ENCODE measurements at places on chromosomes 5 and 9.
A peak's percentile ranks its signal among the peaks of the same experiment; 100 is the strongest.

GRCh38 chr5:54799645-54800044, 185.7 kb downstream of the ESM1 start:
- no peak for DNase-seq

- DNase-seq, result peak; percentile 57
Measured at GRCh38 chr5:94469894-94470329, 148.5 kb downstream of the KIAA0825 start.

- peak; percentile 91 for DNase-seq
Measured at GRCh38 chr5:43313854-43314457, 744 bp upstream of the HMGCS1 start.

DNA sequence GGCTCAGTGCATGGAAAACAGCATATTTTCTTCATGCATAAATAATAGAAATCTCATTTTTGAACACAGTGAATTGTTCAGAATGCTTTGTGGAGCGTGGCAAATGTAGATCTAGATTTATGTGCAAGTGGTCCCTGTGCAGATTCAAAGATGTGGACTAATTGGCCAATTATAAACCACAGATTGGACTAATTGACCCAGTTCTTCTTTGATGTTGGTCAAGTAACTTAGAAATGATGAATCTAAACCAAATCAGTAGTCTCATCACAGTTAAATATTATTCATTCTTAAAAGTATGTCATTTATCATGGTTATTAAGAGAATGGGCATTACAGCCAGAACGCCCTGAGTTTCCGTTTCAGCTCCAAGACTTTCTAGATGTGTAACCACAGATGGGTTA, 11.7 kb upstream of the PDE4D start:
- DNase-seq, result no peak

DNA sequence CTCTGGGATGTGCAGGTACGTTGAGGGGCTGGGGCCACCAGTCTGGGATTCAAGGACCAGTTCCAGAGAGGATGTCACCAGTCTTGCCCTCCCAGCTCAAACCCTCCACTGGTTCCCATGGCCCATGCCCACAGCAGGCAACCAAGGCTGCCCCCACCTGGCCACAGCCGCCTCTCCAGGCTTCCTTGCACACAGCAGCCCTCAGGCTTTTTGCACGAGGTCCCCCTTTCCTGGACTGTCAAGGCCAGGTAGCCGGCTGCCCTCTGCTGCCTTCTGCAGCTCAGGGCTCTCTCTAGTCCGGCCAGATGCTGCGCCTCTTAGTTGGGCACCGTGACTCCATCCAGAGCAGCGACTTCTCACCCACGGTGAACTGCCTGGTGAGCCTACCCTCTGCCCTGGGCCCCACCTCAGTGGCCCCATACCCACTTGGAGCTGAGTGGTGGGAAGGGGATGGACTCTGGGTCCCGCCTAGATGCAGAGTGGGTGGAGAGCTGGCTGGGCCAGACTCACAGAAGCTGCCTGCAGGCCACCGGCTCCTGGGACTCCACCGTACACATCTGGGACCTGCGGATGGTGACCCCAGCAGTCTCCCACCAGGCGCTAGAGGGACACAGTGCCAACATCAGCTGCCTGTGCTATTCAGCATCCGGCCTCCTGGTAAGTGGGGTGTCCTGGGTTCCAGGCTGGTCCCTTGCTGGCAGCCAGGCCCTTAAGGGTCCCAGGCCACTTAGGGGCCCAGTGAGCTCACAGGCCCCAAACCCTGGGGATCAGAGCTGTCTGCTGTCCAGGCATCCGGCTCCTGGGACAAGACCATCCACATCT, 2.9 kb downstream of the WDR38 start:
- DNase-seq, result peak; percentile 21

DNA sequence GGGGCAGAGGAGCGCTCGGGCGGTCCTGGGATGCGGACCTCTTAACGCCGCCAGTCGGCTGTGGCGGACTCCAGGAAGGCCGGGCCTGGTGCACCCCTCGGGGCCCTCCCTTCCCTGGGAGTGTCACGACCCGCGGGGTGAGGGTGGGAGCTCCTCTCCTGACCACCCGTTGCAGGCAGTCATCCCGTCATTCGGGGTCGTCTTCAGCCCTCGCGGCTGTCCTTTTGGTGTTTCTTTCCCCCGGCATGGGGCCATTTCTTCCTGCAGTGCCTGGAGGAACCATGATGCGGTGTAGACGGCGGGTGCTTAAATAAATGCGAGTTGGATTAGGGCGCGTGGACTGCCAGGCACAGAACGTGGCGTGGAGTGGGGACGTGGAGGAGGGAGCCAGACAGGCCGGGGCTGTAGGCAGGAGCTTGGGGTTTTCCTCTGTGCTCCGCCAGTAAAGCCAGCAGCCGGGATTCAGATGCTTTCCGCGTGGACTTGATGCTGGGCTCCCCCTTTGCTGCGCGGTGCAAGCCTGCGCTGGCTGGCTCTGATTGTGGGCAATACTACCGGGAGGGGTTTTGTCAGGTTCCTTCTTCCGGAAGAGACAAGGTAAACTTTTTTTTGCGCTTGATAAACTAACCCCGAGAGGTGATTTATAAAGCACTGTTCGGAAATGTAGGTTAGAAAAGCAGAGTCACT, 868 bp downstream of the KDM4C start:
- DNase-seq, result peak; percentile 48

DNA sequence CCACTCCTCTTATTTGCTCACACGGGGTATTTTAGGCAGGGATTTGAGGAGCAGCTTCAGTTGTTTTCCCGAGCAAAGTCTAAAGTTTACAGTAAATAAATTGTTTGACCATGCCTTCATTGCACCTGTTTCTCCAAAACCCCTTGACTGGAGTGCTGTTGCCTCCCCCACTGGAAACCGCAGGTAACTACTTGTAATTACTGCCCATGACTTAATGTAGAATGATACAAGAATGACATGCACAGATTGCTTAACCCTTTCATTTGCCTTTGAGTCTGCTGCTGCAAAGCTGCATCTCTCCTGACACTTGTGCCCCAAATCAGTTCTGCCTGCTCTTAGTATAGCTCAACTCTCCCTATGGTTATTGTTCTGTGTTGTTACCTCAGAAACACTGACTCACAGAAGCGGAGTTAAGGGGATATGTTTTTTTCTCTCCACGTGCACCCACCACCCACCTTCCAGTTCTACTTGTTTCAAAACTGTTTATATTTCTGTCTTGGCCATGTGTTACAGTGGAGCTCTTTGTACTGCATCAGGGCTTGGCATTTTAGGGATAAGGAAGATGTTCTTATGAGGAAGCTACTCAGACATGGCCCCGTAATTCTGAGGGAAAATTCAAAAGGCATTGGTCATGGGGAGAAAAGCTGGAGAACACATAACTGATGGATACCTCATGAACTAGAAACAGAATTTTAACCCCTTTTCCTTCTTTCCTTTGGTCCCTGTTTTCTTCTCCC, 2.3 kb downstream of the ADRB2 start:
- DNase-seq, result no peak

DNA sequence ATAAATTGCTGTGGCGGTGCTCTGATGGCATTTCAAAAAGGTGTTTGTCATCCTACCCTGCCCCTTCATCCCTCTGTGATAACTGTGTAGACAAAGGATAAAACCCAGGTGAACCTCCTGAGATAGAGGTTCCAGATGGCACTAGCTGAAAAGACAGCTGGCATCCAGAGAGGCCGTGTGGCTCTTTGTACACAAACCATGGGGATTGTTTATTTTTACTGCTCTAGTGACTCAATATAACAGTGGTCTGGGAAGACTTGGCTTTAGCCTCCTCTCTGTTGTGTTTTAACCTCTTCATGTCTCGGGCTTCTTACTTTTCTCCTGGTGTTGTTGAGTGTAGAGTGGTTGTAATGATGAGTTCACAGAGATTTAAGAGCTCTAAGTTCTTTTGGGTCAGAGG, 48.8 kb downstream of the SH3GL2 start:
- DNase-seq, result peak; percentile 95

DNA sequence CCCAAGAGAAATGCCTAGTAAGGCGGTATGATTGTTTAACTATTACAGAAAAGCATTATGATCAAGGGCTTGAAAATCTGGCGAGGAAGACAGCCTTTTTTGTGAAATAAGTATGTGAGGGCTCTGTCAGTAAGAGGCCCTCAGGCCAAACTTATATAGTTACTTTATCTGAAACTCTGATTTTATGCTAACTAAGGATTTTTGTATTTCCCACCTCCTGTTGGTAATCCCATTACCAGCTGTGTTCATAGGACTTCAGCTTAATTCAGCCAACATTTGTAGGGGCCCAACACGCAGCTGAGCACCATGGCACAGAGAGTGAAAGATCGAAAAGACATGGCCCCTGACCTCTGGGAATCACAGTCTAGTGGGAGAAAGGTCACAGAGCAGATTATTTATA, 318.3 kb upstream of the WWC1 start:
- no peak for DNase-seq

- DNase-seq, result peak; percentile 72
Measured at GRCh38 chr9:38018958-38019602, 49.9 kb downstream of the SHB start.

DNA sequence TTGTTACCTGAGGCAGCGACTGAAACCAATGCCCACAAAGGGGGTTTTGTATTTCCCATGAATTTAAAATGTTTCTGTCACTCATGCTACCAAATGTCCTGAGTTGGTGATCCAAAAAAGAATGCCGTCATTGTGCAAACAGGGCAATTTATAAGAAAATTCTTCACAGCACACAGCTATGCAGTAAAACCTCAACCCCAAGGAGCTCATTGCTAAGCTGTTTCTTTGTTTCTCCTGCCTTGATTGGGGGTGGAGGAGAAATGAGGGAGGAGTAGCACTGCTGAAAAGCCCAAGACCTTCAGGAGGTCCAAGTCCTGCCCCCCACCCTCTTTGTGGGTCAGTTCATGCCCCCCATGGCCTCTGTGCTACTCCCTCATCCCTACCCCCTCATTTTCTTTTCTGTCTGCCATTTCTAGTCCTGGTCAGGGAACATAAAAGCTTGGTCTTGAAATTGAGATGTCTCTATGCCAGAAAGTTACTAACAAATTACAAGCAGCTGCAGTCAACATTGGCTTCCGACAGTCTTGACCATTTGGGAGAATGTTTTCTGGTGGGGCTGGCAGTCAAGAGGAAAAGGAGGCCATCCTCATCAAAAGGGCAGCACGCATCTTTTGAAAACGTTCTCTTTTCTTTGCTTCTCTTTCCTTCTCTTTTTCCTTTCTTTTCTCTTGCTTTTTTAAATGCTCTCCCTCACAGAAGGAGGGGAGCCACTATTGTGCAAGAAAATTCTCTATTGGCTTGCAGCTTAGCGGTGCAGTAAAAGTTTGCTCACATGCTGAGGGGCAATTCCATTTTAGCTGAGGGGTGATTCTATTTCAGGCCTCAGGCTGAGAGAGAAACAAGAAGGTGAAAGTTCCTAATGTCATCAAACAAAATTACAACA, 133.3 kb downstream of the GCNT1 start:
- no peak for DNase-seq

- no peak for DNase-seq
Measured at GRCh38 chr5:1112596-1113331, 901 bp upstream of the SLC12A7 start.

GRCh38 chr9:77800924-77801551, 152.9 kb upstream of the GNA14 start:
- DNase-seq, result no peak

- DNase-seq, result no peak
Measured at GRCh38 chr5:74401281-74401945, 239.1 kb downstream of the ENC1 start.

GRCh38 chr5:177356746-177357145, 978 bp upstream of the RGS14 start:
- DNase-seq, result no peak

DNA sequence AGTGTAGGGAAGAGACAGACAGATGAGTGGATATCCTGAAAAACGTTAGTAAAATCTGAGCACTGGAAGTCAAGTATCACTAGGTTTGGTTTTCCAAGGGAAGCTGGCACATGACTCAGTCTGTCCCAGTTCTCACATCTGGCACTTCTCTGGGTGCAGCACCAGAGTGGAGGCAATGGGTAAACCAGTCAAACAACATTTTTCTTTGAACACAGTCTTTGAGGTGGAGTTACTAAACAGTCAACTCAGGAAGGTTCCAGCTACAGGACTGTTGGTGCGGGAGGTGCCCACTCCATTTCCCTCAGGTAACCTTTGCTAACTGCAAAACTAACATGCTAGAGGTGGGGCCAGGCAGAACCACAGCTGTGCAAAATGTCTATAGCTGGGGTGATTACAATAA, 301.4 kb upstream of the RFX3 start:
- no peak for DNase-seq

GRCh38 chr5:4206127-4206526, 610.5 kb downstream of the IRX1 start:
- no peak for DNase-seq

DNA sequence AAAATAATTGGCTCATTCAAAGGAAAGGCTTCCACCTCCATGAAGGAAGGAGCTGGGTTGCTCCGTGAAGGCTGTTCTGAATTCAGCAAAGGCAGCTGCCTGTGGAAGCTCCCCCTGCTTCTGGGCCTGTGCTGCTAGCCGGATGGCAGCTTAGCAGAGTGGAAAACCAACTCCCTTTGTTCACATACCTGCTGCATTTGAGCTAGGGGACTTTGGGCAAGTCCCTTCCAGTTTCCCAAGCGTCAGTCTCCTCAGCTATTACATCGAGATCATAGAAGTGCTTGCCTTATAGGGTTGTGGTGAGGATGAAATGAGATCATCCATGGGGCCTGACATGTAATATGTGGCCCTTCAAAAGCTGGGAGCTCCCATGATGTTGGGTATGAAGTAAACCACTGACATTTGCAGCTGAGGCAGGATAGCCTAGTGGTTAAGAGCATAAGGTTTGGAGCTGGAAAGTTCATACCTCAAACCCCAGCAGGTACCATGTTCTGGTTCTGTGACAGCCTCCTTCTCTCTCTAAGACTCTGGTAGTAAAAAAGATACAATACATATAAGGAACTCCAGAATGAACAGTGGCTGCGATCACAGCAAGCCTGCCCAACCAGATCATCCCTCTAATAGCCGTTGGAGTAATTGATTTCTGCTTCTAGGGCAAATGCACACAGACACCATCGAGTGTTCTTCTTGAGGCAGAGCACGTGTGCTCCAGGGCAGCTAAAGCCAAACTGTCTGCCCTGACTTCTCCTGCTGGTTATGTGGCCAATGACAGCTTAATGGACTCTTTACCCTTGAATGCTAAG, 11.0 kb upstream of the DENND1A start:
- no peak for DNase-seq

DNA sequence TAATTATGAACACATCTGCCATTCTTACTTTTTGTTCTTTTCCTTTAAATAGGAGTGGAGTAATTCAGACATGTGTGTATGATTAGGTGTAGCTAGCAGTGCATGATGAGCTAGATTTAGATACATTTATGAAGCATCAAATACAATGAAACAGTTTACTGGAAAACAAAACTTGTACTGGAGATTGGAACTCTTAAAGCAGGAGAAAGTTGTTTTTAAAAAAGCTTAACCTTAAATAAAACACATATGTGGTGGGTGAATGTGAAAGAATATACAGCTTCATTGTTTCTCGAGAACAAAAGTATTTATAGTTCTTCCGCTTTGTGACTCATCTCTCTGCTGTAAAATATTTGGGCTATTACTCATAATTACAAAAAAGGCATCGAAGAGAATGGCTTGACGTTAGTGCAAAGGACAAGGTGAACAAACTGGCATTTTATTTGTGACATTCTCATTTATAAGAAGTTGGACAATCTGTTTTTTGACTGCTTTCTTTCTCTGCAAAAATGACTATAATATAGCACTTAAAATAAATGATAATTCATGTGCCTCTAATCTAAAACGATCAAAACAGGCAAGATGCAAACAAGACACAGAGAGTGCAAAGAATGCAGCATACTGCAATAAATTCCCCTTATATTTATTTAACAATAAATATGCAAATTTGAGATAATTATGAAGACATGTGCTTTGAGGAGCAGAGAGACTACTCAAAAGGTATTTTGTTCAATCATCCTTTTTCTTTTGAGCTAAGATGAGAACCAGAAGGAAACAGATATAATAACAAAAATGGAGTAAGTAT, 478.8 kb downstream of the CETN3 start:
- no peak for DNase-seq

Data from NCI-H1092 treated with DMSO at 0.1 percent for 48 hours (cell line).